Stimulated activated CD8-positive, alpha-beta memory T cell treated with anti-CD3 and anti-CD28 coated beads, Interleukin-7, amount 100 ng/mL, for 1 hour (primary cell): ENCODE measurements at places on chromosomes 6 and 20.

GRCh38 chr6:434051-434705, 42.6 kb downstream of the IRF4 start:
- no peak for DNase-seq

DNA sequence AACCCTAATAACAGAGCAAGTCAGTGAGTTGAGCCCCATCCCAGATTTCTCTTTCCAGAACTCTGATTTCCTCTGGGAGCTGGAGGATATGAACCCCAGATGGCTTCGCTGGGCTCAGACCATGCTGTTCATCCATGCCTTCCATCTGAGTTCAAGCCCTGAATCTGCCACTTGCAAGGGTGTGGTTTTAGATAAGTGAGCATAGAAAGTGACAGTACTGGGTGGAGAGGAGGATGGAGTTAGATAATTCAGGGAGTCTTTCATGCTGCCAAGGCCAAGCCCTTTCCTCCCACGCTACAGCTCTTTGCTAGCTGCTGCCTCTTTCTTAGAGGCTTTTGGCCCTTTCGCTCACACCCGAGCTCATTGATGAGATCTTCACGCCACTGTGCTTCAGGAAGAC, 57.2 kb upstream of the MAFB start:
- no peak for DNase-seq

- DNase-seq: no peak
These were observed 99.2 kb downstream of the MAP3K5 start for GRCh38 chr6:136693090-136693489.

- DNase-seq: no peak
These were observed 57.3 kb upstream of the CNKSR3 start for GRCh38 chr6:154567695-154568220.

- no peak for DNase-seq
These were observed 193.4 kb downstream of the CDC5L start for GRCh38 chr6:44580901-44581300.

GRCh38 chr6:168089186-168090063, 10.4 kb upstream of the FRMD1 start:
- no peak for DNase-seq

GRCh38 chr6:7758456-7758855, 32.6 kb downstream of the BMP6 start:
- no peak for DNase-seq

- DNase-seq: no peak
These were observed 169.7 kb downstream of the ATXN1 start for GRCh38 chr6:16591396-16592222.

GRCh38 chr6:101716810-101717209, 323.3 kb downstream of the GRIK2 start:
- DNase-seq: no peak

- DNase-seq: no peak
These were observed 102.6 kb downstream of the IBTK start for GRCh38 chr6:82144852-82145340.

DNA sequence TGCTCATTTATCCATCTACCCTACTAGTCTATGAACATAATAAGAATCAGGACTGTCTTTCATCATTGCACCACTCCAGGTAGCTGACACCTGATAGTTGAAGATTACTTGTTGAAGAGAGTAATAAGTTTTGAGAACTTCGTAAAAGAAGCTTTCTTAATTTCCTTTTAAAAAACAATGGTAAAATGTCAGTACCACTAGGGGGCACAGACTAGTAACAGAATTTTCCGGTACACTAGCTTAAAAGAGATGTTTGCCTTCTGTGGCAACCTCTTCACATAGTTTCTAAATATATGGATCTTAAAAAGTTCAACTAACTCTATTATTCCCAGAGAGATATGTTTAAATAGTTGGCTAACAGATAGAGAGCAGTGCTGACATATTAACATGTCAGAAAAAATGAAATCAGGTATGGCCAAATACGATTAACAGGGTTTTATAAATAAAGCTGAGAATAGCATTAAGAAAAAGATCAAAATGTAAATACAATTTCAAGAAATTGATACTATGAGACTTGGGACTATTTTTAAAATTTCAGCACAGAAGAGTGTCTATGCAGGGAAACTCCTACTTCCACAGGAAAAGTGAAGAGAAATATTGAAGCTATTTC, 5.4 kb upstream of the KCNQ5 start:
- DNase-seq: no peak

DNA sequence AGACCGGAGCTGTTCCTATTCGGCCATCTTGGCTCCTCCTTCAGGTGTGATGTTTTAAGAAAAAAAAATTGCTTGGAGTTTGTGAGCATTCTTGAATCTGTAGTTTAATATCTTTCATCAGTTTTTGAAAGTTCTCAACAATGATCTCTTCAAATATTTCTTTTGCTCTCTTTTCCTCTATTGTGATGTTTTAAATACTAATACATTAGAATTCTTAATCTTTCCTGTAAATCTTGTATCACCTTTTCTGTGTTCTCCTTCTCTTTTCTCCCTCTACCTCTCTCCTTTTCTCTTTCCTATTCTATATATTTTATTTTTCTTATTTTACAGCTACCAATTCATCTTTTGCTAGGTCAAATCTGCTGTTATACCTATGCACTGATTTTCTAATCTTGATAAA, 212.3 kb downstream of the RPS12 start:
- no peak for DNase-seq

GRCh38 chr6:145254649-145255401, 480.5 kb downstream of the EPM2A start:
- no peak for DNase-seq

DNA sequence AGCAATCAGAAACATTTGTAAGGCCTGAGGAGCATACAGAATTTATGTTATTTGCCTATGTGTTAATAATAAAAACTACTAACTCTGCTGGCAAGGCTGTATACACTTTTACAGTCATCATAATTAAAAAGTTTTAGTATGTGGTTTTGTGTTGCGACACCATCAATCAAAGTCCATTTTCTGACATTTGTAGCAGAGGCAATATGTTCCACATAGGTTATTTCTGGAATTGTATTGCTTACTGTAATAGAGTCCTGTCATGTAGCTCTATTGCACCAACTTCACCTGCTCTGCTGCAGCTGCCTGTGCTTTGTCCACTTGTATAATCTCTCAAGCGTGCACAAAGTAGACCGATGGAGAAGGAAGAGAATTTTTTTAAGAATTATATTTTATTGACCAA, 501.8 kb downstream of the HACE1 start:
- DNase-seq: no peak

GRCh38 chr6:134533991-134534390, 216.1 kb upstream of the SGK1 start:
- DNase-seq: no peak

GRCh38 chr6:86706449-86706848, 230.9 kb upstream of the HTR1E start:
- no peak for DNase-seq

GRCh38 chr6:145723646-145724045, 11.7 kb downstream of the EPM2A start:
- no peak for DNase-seq

DNA sequence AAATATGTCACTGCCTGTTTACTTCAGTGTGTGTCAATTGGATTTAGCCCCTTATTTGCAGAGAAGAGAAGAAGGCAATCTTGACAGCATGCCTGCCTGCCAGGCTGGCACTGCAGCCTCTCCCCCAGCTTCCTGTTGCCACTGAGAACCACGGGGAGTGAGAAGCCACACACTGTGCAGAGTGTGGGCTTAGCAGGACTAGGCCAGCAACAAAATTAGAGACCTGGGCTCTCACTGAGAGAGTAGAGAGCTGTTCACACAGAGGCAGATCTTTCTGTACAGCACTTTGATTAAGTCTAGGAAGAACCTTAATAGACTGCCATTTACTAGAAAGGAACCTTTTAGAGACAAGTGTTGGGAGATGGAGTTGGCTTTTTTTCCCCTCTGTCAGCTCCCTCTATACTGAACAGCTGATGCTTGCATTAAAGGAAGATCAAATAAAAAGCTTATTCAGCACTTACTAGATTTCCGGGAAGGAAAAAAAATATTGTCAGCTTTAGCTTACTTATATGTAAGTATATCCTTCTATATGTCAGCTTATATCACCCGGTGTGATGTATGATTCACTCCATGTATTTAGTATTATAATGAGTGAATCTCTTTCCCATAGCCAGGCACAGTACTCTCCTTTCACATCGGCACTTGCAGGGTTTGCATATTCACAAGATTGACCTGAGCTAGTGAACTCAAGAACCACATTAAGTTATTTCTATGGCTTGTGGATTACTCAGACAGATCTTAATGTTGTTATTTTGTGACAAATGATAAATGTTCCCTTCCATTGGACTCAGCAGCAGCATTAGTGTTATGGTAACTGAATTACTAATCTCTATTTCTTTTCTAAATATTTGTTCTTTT, 851.0 kb upstream of the EPHA7 start:
- no peak for DNase-seq

DNA sequence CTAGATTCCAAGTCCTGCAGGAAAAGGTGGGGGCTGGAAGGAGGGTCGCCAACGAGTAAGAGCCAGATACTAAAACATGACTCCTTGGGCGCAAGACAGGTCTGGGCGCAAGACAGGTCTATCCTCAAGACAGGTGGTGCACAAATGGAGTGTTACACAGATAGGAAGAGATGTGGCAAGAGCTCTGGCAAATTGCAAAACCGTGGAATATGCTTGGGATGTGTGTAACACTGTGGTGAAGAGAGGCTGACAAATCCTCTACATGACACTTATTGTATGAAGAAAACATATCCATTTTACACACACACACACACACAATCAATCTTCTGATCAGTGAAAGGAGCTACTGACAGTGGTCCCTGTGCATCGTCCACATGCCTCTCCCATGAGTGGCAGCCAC, 77.6 kb downstream of the TBC1D7 start:
- no peak for DNase-seq

GRCh38 chr6:157946865-157947532, 34.7 kb upstream of the SYNJ2 start:
- no peak for DNase-seq

DNA sequence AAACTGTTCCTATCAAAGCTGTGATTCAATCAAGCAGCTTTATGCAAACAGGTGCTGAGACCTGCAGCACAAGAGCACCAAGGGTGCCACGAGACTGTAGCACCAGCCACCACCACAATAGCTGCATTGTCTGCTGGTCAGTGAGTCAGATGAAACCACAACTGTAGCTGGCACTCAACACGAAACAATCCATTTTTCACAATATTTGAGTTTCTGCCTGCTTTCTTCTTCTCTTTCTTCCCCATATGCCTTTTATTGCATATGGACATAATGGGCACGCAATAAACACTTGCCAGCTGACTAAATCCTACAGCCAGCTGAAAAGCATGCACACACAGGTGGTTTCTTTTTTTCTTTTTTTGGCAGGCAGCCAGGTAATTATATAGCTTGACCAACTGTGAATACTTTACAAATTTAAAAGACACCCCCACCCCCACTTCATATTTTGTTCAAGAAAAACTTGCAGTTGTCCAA, 16.6 kb downstream of the SLC2A12 start:
- DNase-seq: no peak

GRCh38 chr20:52305858-52306257, 114.3 kb upstream of the ZFP64 start:
- DNase-seq: no peak

DNA sequence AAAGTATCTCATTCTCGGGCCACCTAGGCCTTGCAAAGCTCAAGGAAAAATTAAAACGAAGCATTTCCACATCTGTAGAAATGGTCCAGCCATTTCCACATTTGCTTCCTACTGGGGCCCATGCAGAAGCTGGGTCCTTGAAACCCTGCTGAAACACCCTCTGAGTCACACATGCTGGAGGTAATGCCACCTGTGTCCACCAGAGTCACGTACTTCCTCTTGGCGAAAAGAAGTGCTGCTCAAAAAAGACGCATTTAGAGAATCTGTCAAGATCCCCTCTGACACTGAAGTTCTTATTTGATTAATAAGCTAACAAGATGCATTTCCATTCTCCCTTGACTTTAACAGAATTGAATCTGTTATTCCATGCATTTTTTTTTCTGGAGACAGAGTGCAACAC, 423.2 kb downstream of the PREX1 start:
- no peak for DNase-seq

DNA sequence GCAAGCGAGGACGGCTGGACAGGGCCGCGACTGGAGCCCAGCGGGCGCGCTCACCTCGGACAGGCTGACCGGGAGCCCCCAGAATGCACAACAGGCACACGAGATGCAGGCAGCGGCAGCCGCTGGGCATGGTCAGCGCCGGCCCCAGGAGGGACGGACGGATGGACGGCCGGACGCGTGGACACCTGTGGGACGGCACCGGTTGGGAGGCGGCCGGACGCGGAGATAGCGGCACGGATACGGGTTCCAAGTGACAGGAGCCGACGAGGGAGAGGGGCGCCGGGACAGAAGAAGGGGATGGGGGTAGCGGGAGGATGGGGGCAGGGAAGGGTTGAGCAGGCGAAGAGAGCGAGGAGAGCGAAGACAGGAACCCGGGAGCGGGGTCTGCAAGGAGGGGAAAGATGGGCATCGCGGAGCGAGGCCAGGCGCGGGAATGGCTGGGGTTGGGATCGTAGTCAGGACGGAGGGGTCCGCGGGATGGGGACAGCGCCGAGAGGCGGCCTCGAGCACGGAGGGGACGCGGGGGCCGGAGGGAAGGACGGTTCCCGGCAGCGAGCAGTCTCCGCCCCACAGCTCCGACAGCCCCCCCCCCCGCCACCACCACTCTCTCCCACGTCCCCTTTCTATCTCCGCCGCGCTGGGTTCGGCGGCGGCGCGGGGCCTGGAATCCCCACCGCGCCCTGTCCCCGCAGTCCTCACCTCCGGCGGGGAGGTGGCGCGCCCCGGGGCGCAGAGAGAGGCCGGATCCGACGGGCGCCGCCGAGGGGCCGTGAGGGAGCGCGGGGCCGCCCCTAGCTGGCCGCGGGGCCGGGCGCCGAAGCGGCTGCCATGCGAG, 435 bp downstream of the DLK2 start:
- DNase-seq: no peak

GRCh38 chr6:11291582-11291981, 59.1 kb upstream of the NEDD9 start:
- DNase-seq: no peak

GRCh38 chr6:142381181-142381580, 79.4 kb downstream of the ADGRG6 start:
- DNase-seq: no peak

DNA sequence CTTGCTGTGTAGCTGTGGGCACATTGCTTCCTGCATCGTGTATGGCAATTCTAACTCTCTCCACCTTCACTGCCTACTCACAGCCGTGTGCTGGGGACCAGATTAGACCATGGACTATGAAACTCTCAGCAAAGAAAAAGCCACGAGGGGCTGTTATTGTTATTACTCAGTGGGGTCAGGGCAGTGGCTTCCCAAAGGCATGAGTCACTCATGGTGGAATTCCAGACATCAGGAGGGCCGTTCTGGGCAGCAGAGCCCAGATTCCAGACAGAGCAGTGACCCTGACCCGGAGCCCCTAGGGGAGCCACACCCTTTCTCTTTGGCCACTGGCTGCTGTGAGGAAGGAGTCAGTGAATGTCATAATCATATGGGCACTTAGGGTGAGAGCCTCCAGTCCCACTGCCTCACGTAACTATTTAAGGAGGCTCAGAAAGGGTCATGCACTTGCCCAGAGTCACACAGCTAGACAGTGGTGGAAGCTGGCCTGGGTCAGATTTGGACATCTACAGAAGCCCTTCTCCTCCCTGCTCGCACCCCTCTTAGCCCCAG, 22.2 kb upstream of the CCN5 start:
- DNase-seq: no peak

GRCh38 chr20:14986026-14986655, 648.7 kb upstream of the FLRT3 start:
- no peak for DNase-seq
